CD4-positive, alpha-beta T cell treated with Interleukin-1 beta for 1 hour (primary cell): ENCODE measurements at places on chromosomes 2 and 18.
A peak's percentile ranks its signal among the peaks of the same experiment; 100 is the strongest.

GRCh38 chr2:85088921-85089320, 44.3 kb upstream of the TCF7L1 start:
- DNase-seq = no peak

GRCh38 chr2:150230004-150230403, 257.5 kb downstream of the RND3 start:
- no peak for DNase-seq

DNA sequence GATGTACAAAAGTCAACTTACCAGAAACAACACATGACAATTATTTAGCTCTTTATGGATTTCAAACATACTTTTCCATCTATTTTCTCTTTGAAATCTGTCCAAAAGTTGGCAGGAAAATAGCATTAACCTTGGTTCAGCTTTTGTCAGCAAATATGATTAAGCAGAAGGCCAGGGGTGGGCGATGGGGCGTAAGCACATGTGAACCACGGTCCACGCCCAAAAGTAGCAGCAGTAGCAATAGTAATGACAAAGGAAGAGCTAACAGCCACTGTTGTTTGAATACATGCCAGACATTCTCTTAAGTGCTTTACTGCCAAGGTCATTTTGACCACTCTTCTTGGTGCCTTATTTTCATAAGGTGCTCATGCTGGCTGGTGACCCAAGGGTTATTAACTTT, 73.5 kb downstream of the ANTXR1 start:
- no peak for DNase-seq

DNA sequence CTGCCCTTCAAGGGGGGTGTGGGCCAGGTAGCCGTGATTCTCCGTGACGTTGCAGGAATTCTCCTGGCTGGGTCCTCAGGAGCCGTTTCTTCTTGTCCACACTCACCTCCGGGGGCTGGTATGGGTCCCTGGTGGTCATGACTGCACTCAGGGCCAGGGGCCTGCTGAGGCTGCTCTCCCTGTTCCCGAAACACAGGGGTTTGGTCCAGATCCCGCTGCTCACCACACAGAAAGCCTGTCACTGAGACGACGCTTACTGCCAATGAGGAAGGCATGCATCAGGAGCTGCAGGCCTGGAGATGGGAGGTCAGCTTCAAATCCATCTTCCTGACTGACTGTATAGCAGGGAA, 160.7 kb downstream of the RTP5 start:
- DNase-seq = no peak

DNA sequence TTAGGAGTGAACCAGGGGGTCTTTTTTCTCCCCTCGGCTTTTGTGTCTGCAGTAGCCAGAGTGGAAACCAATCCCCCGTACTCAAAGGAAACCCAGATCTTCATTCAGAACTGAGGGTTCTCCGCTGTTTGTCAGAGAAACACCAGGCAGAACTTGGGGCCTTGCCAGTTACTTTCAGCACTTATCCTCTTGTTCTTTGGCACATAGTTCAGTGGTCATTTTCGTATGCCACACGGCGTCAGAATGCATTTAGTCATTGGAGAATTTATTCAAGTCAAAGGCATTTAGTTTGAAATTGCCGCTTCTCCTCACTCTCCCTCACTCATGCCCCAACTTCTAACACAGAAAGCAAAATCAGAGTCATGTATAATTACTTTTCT, 102.9 kb downstream of the CABLES1 start:
- DNase-seq = no peak

DNA sequence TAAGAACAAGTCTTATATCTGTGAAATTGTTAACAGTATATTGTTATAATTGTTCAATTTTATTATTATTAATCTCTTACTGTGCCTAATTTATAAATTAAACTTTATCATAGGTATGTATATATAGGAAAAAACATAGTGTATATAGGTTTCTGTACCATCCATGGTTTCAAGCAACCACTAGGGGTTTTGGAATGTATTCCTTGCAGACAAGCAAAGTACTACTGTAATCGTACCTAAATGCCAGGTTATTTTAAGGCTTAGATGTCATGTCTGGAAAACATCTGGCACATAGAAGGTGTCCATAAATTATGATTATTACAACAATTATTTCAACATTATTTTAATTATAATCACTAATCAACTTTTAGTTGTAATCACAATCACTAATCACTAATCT, 8.4 kb downstream of the ITSN2 start:
- no peak for DNase-seq

DNA sequence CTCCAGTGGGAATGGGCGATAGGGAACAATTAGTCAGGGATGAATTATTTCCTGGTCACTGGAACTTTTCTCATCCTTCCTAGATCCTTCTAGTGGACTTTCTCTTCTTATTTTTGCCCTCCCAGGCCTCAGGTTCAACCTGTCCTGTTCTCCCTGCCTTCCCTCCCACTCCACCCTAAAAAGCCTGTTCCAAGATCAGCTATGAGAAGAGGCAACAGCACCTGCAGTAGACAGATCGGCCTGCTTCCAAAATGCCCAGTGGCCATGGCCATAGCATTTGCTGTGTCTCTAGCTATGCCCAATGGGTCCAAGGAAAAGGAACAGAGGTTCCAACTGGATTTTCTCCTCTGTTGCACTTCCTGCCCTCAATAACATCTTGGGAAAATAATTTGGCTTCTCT, 16.5 kb upstream of the KCNF1 start:
- DNase-seq = no peak

DNA sequence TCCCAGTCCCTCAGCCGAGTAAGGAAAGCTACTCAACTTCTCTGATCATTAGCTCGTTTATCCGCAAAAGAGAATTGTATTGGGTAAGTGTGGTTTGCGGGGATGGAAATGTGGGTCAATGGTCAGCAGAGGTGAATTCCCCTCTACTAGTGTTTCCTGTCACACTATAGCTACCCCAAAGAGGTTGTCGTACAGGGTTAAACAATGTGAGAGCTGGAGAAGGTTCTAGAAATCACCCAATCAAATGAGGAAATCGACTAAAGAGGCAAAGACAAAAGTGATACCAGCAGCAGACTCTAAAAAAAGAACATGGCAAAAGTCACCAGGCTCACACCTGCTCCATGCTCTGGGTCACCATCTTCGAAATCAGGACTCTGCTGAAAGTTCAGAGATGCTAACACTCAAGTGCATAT, 144.7 kb upstream of the ITGA4 start:
- DNase-seq = peak; percentile 65

- DNase-seq = no peak
Observed at GRCh38 chr2:126771094-126771493, 115.1 kb downstream of the GYPC start.
